ENCODE measurements at places on chromosomes 3 and 15. TPM values are rescaled to one million over a fixed set of nuclear protein-coding genes. Genes with fewer than 3 reads are reported as not detected.

The SIDT1 gene
- total RNA-seq, result 42.1 TPM

The LSAMP gene
- 5.9 TPM for total RNA-seq

The DTX3L gene
- 44.0 TPM for total RNA-seq

The SLCO3A1 gene
- 24.6 TPM for total RNA-seq

The CACNA1D gene
- total RNA-seq, result 17.1 TPM

The GPR62 gene
- not detected for total RNA-seq

The STRIT1 gene
- not detected for total RNA-seq

The SKOR1 gene
- 0.19 TPM for total RNA-seq

The GABRG3 gene
- not detected for total RNA-seq

The ERC2 gene
- total RNA-seq, result 0.30 TPM

The PTH1R gene
- 0.69 TPM for total RNA-seq

The CLN6 gene
- total RNA-seq, result 55.8 TPM

Data from colonic mucosa (tissue), 4 donors.